Left lung (tissue), 14 donors: ENCODE measurements at places on chromosomes 16 and 17. TPM values are rescaled to one million over a fixed set of nuclear protein-coding genes. Genes with fewer than 3 reads are reported as not detected.

GRCh38 chr17:6376931-6377361 is 58.0 kb downstream of the AIPL1 start:
- no peak for DNase-seq

DNA sequence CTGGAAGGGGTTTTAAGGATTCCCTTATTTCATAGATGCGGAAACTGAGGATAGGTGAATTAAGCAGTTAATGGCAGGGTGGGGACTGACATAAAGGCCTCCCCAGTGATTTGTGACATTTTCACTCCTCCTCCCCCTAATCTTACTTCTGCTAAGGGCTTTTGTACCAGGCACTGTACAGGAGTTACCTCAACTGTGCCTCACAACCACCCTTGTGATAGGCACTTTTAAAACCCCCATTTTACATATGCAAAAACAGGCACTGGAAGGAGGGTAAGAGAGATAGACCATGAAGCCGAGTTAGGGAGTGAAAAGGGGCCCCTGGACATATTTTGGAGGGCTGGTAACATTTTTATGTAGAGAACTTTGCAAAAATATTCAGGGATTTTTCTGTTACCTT is 862 bp upstream of the GDE1 start:
- no peak for DNase-seq

- DNase-seq: no peak
Observed at GRCh38 chr17:81832608-81833159, 407 bp downstream of the MCRIP1 start.

DNA sequence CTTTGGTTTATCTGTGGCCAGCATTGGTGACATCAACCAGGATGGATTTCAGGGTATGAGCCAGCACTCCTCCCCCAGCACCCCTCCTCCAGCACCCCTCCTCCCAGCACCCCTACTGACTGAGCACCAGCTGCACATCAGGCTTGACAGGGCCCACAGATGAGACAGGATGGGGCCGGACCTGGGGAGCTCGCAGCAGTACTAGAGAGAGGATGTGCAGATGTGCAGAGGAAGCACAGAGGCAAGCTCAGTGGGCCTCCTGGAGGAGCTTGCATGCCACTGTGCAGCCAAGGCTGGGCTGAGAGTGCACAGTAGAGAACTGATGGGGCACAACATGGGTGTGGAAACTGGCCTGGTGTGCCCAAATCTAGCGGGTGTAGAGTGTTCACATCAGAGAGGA is 16.2 kb downstream of the ITGA3 start:
- DNase-seq: no peak

DNA sequence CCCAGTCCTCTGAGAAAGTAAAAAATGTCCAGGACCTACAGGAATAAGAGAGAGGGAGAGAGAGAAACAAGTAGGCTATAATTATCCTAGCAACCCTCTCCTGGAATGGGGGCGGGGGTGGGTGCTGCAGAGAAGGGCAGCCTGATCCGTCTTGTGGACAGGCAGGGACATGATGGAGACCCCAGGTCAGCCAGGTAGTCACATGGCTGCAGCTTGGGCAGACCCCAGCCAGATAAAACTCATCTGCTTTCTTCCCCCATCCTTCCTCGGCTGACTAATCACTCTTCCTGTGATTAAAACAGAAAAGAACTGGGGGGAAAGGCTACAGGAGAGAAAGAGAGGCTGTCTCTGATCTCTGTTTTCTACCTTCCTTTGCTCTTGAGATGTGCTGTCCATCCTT is 32.6 kb downstream of the COPZ2 start:
- no peak for DNase-seq

- DNase-seq: no peak
Observed at GRCh38 chr17:3974980-3975379, 10.7 kb upstream of the ATP2A3 start.

DNA sequence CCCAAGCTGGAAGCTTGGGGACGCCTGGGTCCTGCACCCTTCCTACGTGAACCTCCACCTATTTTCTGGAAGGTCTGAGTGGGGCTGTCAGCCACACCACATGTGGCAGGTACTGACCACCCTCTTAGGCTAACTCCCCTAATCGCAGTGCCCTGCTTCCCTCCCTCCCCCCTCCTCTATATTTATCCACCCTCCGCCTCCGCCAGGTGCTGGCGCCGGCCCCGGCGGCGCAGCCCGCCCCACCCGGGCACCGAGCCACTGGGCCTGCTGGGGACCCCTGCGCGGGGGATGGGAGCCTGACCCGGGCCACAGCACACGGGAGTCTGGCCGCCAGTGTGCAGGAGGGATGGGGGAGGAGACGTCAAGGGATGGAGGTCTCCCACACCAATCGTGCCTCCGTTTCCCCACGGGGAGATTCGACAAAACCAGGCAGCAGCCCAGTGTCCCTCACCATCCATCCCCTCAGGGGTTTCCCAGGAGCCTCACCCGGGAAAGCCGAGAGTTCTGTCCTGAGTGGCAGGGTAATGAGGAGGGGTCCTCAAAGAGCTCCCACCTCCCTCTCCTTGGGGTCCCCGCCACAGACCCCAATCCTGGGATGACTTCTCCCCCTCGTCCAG is 1.3 kb downstream of the PLEKHH3 start:
- DNase-seq: no peak

DNA sequence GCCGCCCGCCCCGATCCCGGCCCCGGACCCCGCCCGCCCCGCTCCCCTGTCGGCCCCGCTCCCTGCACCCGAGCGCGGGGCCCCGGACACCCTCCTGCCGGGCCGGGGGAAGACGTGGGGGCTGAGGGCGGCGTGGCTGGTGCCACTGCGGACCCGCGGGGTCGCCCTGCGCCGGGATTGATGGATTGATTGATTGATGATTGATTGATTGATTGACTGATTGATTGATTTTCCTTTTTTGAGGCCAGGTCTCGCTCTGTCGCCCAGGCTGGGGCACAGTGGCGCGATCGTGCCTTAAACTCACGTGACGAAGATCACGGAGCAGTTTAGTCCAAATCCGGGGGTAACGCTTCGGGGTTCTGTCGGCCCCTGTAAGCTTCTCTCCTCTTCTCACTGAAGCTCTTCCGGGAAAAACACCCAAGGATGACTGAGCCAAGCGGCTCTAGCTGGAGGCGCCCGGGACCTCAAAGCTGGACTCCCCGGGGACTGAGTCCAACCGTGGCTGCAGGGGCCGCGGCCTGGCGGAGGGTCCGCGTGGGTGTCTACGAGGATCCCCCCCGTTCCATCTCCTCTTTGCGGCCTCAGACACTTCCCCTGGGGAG is 40.2 kb upstream of the BHLHA9 start:
- DNase-seq: no peak

DNA sequence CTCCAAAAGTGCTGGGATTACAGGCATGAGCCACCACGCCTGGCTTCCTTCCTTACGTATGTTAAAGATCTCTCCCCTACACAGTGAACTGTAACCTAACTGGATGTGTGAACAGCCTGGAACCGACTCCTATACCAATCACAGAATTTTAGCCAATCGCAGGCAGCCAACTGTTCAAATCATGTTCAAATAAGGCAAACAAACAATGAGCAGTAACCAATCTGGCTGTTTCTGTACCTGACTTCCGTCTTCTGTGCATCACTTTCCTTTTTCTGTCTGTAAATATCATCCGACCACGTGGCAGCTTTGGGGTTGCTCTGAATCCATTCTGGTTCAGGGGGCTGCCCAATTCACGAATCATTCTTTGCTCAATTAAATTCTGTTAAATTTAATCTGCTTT is 27.5 kb downstream of the TEKT5 start:
- DNase-seq: no peak

DNA sequence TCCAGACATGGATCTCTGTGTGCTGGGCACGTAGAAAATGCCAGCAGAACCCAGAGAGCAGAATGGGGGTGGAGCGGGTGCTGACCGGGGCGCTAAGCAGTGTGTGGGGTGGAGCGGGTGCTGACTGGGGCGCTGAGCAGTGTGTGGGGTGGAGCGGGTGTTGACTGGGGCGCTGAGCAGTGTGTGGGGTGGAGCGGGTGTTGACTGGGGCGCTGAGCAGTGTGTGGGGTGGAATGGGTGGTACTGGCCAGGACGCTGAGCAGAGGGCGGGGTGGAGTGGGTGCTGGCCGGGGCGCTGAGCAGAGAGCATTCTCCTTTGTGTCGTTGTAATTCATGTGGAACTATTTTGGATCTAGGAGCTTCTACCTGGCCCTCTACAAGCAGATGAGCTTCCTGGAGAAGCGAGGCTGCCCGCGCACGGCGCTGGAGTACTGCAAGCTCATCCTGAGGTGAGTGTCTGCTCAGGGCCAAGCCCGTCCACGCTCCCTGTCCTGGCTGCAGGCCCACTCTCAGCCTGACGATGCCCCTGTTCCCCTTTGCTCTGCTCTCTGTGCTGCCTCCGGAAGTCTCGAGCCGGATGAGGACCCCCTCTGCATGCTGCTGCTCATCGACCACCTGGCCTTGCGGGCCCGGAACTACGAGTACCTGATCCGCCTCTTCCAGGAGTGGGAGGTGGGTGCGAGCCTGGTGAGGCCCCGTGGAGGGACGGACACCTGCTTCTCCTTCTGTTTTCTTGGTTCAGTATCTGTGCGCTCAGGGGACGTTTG is 20.3 kb upstream of the MC1R start:
- DNase-seq: no peak

DNA sequence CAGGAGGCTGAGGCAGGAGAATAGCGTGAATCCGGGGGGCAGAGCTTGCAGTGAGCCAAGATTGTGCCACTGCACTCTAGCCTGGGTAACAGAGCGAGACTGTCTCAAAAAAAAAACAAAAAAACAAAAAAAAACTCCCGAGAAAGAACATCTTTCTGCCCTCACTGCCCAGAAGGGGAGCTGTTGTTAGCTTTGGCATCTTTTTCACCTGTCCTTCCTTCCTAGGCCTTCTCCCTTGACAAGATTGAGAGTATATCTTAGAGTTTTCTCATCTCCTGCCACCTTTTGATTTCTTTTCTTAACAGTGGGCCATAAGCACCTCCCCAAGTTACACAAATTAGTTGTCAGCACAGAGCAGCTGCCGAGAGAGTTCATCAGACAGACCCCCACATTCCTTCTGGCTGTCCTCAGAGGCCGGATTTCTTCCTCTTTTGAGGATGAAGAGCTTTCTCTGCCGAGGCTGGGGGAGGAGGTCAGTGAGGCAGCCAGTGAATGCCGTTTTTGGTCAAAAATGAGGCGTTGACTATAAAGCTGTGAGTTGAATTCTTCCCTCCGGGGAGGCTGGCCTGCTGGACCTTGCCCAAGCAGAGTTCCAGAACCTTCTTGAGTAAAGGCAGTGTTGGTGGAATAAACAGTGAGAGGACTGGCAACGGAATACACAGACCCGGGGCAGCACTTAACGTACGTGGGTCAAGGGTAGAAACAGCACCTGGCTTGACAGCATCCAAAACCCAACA is 127.0 kb downstream of the ABCC6 start:
- peak; percentile 46 for DNase-seq

GRCh38 chr17:79537686-79538085 is 73.2 kb downstream of the RBFOX3 start:
- DNase-seq: no peak

DNA sequence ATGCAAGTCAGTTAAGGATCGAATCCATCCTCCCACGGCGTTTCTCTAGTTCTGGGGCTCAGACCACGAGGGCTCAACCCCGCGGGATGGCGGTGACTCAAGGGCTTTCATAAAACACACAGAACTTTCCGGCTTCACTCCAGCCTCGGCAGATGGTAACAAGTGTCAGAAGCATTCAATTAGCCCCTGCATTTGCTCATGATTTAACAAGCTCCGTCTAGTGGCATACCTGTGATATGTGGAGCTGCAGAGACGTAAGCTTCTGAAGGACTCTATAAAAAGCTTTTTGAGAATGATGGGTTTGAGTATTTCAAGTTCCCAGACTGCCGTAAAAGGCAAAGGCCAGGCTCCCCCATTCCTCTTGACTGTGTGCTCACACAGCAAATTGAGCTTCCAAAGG is 91.3 kb upstream of the SEC14L1 start:
- no peak for DNase-seq

GRCh38 chr17:58315750-58316149 is 12.8 kb downstream of the TSPOAP1 start:
- no peak for DNase-seq

DNA sequence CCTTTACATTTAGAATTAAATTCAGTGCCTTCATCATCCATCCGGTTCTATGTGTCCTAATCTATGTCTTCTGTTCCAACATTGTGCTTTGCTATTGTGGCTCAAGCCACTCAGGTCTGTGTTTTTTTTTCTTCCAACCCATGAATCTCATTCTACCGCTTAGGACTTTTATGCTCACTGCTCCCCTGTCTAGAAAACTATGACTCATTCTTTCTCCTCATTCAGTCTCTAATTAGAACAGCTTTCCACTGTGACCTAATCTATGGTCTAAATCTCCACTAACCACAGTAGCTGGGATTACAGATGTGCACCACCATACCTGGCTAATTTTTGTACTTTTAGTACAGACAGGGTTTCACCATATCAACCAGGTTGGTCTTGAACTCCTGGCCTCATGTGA is 418.7 kb downstream of the KCNJ2 start:
- no peak for DNase-seq

DNA sequence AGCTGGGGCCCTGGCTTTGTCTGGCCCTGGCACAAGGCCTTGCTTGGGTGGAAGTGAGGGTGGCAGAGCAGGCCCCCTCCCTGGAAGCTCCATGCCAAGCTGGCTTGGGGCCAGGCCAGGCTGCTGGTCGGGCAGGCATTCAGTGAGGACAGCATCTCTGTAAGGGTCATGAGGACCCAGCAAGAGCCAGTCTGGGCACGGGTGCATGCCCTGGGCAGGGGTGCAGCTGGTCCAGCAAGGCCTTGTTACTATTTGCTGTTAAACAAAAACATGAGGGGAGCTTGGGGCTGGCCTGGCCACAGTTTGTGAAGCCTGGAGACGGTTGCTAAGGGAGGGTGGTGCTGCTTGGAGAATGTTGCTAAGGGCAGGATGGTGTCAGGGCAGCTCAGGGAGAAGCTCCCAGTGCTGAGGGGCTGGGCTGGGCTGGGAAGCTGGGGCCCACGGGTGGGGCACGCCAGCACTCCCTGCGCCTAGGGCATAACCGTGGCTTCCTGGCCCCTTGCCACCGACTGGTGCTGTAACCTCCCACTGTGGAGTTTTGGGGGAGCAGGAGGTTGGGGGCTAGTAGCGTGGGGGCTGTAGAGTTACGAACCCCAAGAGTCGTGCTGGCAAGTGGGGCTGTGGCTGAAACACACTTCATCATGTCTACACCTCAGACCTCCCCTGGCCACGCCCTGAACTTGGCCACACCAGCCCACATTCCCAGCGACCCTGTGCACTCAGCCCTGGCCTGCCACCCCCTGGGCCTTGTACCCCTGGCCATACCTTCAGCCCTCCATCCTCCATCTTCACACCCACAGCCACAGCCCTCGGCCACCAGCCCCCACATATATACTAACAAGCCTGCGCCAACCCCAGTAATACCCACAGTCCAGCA is 1.6 kb downstream of the TPPP3 start:
- no peak for DNase-seq

HOXB5 gene
- total RNA-seq: 4.2 TPM

CMTM2 gene
- total RNA-seq: 5.4 TPM

RNF112 gene
- 3.4 TPM for total RNA-seq

ETV4 gene
- total RNA-seq: 9.8 TPM

SLC35G6 gene
- total RNA-seq: not detected

SCIMP gene
- total RNA-seq: 20.0 TPM

CWC25 gene
- 22.3 TPM for total RNA-seq
